ENCODE measurements at places on chromosomes 3 and 15.

DNA sequence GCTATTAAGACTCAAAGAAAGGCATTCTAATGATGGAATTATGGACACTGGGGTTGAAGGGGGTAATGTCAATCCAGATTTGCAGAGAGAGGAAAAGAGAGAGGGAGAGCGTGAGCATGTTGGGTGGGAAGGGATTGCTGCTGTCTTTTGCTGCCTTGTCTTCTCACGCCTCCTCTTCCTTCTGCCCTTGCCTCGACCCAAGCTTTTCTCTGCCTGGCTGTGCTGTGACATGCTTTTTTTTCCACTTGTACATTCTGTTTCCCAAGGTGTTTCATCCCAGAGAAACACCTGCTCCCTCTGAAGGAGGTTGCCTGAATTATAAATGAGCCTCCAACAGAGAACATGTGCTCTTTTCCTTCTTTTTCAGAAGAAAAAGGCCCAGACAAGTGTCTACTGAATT lies 80.3 kb downstream of the BDH1 start:
- no peak for DNase-seq

- no peak for DNase-seq
These were observed 3.5 kb downstream of the TNFSF10 start for GRCh38 chr3:172519740-172520139.

- no peak for DNase-seq
These were observed 100.7 kb upstream of the PTPRG start for GRCh38 chr3:61460636-61461035.

- no peak for DNase-seq
These were observed 1.3 kb downstream of the CHST13 start for GRCh38 chr3:126525091-126525852.

DNA sequence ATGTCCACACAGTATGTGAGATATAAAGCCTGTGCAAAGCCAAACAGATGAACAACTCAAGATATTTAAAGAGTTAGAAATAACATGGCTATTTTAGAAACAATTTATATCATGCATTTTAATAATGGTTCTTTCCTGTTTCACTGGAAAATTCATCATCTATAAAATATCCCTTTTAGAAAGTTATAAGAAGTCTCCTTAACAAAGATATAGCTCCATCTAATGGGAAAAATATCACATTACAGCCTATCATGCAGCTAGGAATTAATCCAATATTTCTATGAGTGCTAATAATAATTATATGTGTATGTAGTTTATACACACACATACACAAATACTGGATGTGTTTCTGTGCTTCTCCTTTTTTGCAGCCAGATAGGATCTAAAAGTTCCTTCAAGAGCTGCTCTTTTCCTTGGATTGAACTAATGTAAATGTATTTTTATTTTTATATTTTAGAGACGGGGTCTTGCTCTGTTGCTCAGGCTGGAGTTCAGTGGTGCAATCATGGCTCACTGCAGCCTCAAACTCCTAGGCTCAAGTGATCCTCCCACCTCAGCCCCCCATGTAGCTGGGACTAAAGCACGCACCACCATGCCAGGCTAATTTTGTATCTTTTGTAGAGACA lies 21.6 kb downstream of the RPL22L1 start:
- DNase-seq = no peak

DNA sequence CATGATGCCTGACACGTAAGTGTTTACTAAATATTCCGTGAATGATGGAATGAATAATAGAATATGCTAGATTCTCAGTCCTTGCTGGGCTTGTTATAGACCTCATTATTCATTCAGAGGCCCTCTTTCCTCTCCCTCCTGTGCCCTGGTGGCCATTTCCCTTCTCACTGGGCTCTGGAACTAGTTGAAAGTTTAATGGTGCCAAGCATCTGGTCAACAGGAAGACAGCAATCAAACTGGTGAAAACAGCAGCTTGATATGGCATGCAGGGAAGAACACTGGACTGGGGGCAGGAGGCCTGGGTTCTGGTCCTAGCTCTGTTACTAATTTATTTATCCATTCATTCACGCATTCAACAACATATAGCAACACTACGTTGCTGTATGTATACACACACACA lies 3.7 kb upstream of the APOD start:
- no peak for DNase-seq

- no peak for DNase-seq
These were observed 105.7 kb downstream of the ZNF385D start for GRCh38 chr3:21645121-21645897.

DNA sequence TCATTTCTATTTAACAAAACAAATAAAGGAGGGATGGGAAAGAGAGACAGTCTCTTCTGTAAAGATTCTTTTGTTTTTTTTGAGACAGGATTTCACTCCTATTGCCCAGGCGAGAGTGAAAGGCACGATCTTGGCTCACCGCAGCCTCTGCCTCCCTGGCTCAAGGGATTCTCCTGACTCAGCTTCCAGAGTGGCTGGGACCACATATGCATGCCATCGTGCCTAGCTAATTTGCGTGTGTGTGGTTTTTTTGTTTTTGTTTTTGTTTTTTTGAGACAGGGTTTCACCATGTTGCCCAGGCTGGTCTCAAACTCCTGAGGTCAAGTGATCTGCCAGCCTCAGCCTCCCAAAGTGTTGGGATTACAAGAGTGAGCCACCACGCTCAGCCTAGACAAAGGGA lies 23.3 kb downstream of the STAG1 start:
- DNase-seq = no peak

DNA sequence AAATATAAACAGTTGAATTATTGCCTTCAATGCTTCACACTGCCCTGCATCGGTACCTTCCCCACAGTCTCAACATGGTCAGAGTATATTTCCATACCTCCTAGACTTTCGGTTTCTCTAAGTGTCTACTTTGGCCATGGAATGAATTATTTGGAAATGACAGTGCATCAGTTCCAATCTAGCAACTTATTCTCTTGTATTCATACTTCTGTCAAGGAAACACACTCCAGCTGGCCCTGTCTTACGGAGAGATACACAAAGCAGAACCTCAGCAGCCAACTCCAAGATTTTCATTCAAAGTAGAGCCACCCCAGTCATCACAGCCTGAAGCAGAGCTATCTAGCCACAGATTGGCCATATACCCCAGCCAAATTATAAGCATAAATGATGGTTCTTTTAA lies 518.4 kb upstream of the UBE2E2 start:
- no peak for DNase-seq

DNA sequence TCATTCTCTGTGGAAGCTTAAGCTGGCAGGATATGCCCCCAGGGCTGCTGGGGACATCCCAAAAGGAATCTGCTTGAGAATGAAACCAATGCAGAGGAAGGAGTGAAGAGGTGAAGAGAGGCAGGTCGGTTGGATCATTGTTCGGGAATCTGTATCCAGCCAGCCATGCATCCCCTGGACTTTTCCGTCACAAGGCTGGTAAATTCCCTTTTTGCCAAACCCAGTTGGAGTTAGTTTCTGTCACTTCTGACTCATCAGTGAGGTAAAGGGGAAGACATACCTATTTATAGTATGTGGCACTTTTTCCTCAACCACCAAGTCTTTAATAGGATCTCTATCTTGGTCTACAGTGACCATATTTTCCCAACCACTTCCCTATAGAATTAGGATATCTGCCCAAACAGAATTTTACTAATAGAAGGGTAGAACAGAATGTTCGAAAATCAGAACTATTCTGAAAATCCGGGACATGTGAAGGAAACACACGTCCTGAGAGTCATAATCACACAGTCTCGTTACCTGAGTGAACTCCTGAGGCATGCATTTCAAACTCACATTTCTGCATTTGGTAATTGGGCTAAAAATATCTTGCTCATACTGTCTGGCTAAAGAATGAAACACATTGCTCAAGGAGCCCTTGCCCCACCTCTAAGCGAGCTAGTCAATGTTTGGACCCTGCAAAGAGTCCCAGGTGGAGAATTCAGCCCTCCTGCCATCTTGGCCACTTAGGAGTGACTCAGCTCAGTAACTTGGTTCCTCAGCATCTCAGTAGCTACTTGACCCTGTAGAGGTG lies 289.7 kb upstream of the ADAMTS9 start:
- DNase-seq = no peak

DNA sequence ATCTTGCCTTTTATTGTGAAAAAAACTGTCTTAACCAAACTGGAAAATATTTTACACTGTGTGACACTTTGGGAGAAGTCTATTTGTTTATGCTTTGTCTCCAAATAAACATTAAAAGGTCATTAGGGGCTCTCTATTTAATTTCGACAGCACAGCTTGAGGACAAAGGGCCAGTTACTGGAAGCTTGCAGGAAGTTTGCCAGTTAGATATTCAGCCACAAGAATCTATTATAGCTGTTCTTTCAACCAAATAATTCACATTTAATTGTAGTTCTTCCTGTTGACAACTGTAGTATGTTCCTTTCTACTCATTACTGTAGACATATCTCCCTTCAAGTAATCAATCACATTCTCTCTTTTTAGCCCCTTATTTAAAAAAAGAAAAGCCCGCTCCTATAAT lies 6.1 kb downstream of the CP start:
- DNase-seq = no peak

GRCh38 chr3:9536212-9536611 lies 17.4 kb downstream of the LHFPL4 start:
- DNase-seq = no peak

- DNase-seq = no peak
These were observed 15.8 kb downstream of the TRAT1 start for GRCh38 chr3:108838436-108838835.
